ENCODE measurements at places on chromosomes 7 and 10.

DNA sequence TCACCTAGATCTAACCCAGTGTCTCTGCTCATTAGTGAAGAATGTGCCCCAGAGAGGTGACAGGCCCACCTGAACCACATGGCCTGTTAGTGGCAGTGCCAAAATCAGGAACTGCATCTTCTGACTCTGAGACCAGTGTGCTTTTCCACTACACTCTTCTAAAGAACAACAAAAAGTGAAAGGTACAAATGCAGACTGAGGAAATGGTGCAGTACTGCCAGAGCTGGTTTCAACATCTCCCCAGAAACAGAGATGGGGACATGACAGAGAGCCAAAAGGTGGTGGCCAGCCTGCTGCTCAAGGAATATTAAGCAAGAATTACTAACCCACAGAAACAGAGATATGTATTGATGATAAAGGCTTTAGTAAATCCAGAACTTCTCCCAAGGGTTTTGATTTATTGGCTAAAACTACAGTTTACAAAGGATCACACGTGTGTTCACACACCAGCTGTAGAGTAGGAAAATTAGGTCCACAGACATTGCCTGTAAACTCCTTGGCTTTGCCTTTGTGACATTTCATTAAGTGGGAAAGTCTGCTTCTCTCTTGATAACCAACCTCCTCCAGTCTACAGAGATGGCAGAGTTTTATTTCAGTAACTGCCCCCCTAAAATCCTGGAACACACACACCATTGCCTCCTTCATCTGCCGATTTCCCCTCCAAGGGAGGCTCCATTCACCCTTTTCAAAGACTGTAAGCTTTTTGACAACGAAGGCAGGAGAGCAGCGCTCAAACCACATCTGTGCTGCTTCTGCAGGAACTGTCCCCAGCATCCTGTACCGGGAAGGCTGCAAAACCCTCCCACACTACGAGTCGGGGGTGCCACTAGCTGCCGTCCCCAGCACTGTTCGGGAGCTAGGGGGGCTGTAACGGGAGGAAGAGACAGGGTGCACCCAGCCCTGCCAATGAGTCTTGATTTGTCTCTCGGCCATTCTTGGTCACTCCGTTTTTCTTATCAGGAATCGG is 29.8 kb downstream of the GSDME start:
- no peak for DNase-seq

DNA sequence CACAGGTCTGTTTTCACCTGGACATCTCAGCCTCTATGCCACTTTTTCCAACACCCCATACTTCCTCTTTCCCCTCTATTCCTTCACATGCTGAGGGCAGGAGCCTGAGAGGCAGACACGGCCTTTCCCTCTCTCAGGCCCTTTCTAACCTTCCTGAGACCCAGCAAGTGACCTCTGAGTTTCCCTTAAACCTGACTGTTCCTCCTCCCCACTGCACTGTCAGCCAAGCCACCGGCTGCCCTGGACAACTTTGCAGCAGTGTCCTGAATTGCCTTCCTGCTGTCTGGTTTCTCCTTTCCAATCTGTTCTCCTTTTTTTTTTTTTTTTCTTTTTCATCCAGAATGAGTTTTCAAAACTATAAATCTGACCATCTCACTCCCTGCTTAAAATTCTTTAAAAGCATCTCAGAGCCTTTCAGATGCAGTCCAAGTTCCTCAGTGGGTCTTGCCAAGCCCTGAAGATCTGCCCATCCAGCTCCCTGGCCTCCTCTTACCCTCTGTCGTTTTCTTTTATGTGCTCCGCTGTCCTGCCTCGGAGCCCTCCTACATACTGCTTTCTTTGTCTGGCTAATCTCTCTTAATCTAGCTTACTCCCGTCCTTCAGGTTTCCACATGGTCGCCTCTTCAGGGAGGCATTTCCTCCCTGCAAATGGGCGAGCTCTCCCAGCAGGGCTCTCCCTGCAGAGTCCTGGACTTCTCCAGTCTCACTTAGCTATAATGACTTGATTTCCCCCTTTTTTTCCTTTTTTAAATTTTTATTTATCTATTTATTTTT is 30.5 kb downstream of the SLC13A4 start:
- no peak for DNase-seq

GRCh38 chr10:48548531-48549135 is 56.2 kb downstream of the ARHGAP22 start:
- DNase-seq: no peak

- no peak for DNase-seq
Measured at GRCh38 chr10:74189999-74190421, 39.0 kb downstream of the ADK start.
